ENCODE measurements at places on chromosomes 6 and 20. TPM values are rescaled to one million over a fixed set of nuclear protein-coding genes. Genes with fewer than 3 reads are reported as not detected.
A peak's percentile ranks its signal among the peaks of the same experiment; 100 is the strongest.

GRCh38 chr6:44921798-44922197 lies 406.3 kb upstream of the RUNX2 start:
- peak; percentile 81 for DNase-seq

DNA sequence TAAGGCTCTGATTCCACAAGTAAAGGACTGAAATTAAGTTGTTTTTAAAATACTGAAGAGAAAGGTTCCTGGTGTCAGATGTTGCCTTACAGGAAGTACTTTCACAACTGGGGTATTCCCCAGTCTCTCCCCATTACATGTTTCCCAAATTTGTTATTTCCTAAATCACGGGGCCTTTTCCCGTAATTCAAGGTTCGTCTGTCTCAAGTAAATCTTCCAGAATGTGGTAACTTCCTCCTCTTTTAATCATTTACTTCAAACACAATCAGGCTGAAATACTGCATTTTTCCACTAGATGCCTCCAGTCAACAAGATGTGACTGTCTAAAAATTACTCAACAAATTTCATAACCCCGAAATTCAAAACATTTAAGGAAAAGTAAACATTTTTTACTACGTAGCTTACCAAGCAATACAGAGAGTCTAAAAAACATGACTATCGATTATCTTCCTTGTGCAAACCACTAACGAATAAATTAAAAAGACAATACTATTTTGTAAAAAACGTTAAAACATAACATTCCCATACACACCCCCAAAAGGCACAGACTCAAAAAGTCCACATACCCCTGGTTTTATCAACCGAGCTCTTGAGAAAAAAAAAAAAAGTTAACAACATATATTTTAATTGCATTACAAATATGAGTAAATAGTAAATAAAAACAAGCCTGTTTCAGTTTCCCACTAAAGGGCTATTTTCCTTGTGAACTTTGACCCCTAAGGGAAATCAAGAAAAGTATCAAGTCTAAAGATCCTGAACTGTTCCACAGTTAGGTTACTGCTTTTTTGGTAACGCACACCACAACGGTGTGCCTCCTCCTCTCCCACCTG lies 1.7 kb downstream of the SOD2 start:
- DNase-seq = no peak

DNA sequence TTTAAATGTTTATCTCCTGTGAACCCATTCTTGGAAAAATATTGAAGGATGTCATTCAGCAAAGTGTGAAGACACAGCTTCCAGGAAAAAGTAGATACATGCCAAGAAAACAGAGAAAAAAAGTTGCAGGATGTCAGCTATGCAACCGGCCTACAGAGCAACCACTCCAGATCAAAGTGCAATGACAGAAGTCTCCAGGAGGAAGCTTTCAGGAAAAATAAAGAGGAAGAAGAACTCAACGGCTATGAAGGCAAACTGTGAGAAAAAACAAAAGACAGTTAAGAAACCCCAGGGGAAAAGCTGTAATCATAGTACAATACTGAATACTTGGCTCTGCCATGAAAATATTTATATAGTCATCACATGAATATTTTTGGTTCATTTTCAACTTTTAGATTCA lies 30.6 kb downstream of the REPS1 start:
- DNase-seq = no peak

- no peak for DNase-seq
Observed at GRCh38 chr6:149366267-149366921, 33.7 kb upstream of the SUMO4 start.

DNA sequence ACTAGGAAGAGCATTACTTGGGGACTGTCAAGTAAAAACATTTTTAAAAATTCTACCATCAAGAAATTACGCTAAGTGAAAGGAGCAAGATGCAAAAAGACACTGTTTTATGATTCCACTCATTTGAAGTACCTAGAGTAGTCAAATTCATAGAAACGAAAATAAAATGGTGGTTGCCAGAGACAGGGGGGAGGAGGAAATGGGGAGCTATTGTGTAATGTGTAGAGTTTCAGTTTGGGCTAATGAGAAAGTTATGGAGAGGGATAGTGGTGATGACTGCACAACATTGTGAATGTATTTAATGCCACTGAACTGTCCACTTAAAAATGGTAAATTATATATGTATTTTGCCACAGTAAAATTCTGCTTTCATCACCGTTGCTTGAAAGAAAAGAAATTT lies 83.8 kb downstream of the UST start:
- no peak for DNase-seq

Gene TBX18
- total RNA-seq = 2.0 TPM

All from body of pancreas (tissue), 4 donors.